MG63 (cell line): ENCODE measurements at places on chromosomes 11 and 22.
A peak's percentile ranks its signal among the peaks of the same experiment; 100 is the strongest.

DNA sequence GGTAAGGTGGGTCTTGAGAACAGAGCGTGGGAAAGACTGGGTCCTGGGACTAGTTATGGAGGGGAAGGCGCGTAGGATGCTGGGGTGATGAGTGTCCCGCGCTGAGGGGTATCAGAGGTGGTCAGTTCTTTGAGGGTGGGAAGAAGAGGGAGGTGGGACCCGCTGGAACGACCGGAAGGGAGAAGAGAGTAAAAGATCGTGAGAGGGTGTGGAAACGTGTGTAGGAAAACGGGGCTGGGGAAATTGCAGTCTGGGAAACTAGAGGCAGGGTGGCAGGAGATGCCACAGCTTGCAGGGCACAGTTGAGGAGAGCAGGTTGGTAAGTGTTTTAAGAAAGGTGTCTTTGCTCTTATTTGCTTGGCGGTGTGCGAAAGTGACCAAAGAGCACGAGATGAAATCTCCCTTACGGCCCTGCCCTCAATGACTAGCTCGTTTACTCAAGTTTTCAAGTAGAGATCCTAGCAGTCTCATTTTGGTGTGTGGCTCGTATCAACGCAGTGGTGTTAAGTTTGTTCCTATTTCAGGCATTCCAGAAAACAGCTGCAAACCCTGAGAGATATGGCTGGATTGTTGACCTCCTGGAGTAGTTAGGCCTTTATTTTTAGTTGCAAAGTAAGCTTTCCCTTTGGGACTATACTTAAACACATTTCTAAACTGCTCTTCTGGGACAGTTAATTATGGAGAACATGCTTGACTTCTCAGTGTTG lies 615 bp downstream of the STT3A start:
- peak; percentile 42 for DNase-seq

DNA sequence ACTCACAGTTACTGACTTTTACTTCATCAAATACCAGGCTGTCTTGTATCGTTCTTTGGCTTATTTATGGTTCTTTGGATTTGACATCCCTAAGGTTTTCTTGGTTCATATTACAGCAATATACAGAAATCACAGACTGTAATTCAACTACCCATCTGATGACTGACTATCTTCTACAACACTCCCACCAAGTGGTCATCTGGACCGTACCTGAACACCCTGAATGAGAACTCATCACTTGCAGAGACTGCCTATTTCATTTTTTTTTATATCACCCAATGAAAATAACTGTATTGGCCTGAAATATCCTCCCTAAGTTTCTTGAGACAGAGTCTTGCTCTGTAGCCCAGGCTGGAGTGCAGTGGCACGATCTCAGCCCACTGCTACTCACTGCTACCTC lies 9.5 kb upstream of the UPB1 start:
- DNase-seq = no peak

- no peak for DNase-seq
These were observed 92.9 kb upstream of the THY1 start for GRCh38 chr11:119515771-119516400.

DNA sequence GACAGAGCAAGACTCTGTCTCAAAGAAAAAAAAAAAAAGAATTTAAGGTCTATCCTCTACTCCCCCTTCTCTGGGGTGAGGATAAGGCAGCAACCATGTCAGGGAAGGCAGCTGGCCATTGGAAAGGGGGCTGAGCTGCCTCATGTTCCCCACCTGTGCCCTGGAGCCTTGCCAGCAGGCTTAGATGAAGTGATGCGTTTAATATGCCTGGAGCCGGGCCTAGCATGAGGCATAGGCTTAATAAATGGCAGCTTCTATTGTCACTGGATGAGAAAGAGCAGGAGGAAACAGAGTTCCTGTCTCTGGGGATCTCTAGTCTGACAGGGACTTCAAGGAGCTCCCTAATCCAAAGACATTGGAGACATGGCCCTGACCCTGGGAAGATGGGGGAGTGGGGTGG lies 3.2 kb upstream of the KCNE3 start:
- no peak for DNase-seq

DNA sequence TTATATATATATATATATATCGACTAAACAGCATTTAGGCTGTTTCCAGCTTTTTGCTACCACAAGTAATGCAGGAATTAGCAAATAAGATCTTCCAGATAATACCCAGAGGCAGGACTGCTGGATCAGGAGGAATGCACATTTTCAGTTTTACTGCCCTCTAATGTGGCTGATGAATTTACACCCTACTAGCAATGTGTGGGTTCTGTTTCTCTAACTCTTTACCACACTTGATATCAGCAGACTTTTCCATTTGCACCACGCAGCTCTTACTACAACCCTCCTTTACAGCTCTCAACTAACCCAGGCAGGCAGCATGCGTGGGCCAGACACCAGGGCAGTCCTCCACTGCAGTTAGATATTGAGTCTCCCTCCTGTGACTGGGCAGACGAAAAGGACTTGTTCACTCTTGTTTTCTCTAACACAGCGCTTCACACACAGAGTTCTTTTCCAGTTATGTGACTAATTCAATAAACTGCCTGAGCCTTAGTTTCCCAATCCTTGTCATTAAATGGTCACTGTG lies 67.7 kb downstream of the IGLL5 start:
- no peak for DNase-seq

DNA sequence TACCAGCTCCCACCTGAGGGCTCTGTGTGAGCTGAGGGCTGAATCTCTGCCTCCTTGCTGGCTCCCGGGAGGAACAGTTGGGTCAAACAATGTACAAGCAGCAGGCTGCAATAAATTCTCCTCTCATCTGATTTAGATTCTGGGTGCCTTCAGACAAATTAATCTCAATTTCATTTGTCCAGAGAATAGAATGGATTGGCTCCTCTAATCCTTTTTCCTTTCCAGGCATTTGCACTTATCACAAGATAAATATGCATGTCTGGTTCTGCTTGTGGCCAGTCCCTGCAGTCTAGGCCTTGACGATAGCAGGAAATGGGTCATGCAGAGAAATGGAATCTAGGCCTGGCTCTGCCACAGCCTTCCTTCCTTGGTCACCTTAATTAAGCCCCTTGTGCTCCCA lies 28.7 kb downstream of the UPB1 start:
- DNase-seq = no peak

- no peak for DNase-seq
These were observed 32.4 kb downstream of the SPECC1L start for GRCh38 chr22:24303007-24303406.

DNA sequence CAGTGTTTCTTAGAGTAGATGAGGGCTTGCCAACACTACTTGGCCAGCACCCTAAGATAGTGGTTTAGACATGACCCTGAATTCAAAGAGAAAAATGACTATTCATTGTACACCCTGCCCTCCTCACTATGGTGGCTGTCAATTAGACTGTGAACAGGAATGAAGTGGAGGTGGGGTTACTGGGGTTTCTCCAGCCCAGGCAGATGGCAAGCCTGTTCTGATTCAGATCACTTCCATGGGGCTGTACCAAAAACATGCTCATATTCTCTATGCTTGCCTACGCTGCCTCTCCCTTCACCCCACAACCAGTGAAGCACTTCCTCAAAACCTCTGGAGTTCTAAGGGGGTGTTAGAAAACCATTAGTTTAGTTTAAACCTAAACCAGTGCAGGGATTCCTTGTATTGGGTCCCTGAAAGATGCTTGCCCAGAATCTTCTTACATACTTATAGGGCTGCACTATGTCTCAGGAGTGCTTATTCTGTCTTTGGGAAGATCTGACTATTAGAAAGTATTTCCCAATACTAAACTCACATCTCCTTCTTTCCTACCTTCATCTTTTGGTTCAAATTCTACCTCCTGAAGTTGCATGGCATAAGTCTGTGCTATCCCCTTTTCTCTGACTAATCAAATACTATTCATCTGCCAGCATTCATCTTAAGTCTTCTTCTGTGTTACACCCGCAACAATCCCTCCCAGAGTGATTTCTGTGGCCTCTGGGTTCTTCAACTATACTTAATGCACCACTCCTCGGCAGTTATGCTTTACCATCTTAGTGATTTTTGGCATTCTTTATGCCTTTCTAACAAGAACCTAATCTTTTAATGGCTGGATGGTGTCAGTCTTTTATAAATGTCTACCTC lies 71.8 kb downstream of the ATG16L2 start:
- DNase-seq = no peak

- no peak for DNase-seq
These were observed 973.2 kb downstream of the NTM start for GRCh38 chr11:132343445-132344175.

DNA sequence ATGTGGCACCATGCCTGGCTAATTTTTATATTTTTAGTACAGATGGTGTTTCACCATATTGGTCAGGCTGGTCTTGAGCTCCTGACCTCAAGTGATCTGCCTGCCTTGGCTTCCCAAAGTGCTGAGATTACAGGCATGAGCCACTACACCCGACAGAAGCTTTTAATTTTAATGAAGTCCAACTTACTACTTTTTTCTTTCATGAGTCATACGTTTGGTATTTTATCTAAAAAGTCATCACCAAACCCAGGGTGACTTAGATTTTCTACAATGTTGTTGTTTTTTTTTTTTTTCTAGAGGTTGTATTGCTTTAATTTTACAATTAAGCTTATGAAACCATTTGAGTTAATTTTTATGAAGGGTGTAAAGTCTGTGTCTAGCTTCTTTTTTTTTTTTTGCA lies 34.9 kb downstream of the JRKL start:
- no peak for DNase-seq

GRCh38 chr11:103234974-103235373 lies 125.7 kb downstream of the DYNC2H1 start:
- no peak for DNase-seq

DNA sequence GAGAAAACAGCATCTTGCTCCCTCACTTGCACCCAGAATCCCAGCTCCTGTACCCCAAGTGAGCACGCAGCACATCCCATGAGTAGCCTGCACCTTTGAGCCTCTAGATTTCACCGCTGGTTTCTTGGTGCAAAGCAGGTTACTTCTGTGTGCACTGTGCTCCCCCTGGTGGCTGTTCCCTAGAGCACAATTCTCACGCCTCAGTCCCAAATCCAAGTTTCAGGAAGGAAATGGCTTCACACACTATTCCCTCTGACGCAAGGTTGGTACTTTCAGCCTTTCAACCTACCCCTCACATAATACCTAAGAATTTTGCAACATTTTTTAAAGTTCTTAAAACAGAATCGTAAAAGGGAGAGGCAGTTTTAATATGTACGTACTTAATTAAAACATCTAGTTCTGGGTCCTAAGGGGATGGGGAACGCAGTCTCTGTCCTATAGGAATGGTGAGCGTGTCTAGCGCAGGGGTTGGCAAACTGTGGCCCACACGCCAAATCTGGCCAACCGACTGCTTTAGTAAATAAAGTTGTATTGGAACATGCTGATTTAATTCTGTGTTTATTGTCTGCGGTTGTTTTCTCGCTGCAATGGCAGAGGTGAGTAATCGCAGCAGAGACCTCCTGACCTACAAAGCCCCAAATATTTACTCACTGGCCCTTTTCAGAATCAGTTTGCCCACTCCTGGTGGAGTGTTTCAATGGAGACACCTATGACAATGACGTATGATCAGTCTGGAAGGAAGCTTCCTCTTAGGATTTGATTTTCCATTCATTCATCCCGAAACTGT lies 27.5 kb downstream of the DHCR7 start:
- peak; percentile 27 for DNase-seq

- DNase-seq = no peak
These were observed 4.7 kb downstream of the ZDHHC13 start for GRCh38 chr11:19121646-19122045.

GRCh38 chr11:78991681-78992080 lies 417.0 kb upstream of the NARS2 start:
- no peak for DNase-seq

DNA sequence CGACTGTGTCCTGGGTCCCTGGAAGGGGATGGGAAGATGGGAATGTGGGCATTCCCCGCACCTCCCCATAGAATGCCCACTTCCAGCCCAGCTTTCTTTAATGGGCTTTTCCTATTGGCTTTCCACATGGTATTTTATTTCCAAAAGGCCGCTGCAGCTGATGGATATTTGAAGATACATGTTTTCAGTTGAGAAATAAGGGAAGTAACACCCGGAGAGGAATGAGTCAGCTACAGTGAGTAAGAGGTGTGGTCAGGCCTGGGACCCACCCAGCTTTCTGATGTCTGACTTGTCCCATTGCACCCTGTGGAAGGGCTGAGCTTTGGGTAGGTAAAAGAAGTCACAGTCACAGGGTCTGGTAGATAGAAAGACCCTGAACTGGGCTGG lies 476.9 kb downstream of the MIAT start:
- peak; percentile 84 for DNase-seq

- DNase-seq = no peak
These were observed 6.8 kb upstream of the POLR3H start for GRCh38 chr22:41550952-41551491.

- DNase-seq = no peak
These were observed 2.7 kb downstream of the UPB1 start for GRCh38 chr22:24497841-24498258.

- peak; percentile 91 for DNase-seq
These were observed at the start of the genes NLRP14 and ZNF214 for GRCh38 chr11:7020183-7020917. Gene NLRP14, plus strand, starts transcription at chr11:7020479. Its CDS starts 18,108 bp downstream, at chr11:7038587. Gene ZNF214, minus strand, starts transcription at chr11:7020346. Its CDS starts 17,511 bp downstream, at chr11:7002835.

- DNase-seq = peak; percentile 33
These were observed 199.9 kb downstream of the DSCAML1 start for GRCh38 chr11:117597071-117597470.

DNA sequence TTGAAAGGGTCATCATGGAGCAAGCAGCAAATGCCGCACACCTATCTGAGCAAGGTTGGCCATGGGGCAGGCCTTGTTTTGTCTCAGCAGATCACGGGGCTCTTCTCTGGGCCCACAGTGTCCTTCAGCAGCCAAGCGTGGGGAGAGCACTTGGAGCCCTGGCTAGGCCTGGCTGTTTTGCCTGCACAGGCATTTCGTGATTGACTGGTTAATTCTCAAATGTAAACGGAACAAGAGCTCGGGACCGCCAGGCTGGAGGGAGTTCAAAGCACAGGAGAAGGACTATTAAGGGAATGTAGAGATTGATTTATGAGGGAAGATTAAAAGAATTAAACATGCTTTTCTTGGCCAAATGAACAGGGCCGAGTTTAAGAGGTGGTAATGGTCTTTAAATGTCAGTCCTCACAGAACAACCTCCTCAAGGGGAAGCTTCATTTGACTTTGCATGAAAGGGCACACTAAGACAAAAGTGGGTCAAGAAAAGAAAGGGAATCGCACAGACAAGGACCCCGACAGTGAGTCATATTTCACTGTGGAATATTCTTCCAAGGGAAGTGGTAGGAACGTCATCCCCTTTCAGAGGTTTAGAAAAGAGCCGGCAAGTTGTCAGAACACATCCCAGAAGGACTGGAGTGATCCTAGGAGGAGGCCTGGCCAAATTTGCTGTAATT lies 20.7 kb downstream of the SPON1 start:
- DNase-seq = no peak

DNA sequence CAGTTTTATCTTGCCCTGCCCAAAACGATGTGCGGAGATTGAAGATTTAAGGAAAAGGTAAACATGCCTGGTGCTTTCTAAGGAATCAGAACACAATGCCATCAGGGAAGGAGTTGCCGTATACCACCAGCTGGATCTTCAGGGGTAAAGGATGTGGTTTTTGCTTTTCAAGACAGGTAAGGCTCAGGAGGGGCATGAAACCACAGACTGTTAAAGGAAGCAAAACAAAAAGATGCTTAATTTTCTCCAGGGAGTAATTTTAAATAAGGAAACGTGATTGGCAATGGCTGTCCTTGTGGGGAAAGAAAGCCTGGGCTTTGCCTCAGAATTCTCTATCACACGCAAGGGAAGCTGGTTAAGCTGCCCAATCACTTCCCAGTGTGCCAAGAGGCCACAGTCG lies 655.6 kb downstream of the OPCML start:
- DNase-seq = no peak
